NCI-H146 (cell line): ENCODE measurements at places on chromosomes 7 and 10.

GRCh38 chr10:27844223-27844622, 98.6 kb upstream of the MKX start:
- DNase-seq: no peak

DNA sequence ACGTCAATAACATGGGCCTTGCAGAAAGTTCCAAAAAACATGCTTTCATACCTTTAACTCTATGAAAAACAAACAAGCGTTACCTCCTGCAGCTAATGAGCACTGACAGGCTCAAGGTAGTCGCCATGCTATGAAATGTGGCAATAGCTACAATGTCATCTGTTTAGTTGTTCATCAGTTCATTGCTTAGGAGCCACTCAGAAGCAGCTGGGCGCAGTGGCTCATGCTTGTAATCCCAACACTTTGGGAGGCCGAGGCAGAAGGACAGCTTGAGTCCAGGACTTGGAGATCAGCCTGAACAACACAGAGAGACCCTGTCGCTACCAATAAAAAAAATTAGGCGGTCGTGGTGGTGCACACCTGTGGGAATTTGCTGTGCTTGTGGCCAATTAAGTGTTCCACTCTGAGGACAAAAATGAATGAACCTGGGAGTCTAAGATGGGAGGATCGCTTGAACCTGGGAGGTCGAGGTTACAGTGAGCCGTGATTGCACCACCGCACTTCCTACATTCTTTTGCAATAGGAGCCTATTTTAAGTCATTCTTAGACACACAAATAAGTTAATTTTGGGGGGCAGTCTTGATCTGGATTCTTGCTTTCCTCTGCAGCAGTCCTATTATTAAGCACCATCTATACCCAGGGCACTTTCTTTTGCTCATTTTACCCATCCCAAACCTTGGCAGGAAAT, 276.2 kb upstream of the KLF14 start:
- no peak for DNase-seq

- DNase-seq: no peak
Measured at GRCh38 chr10:43801140-43801539, 152.5 kb upstream of the ZNF32 start.

GRCh38 chr7:77907281-77907680, 108.7 kb downstream of the PHTF2 start:
- DNase-seq: no peak

- no peak for DNase-seq
Measured at GRCh38 chr10:79269443-79269842, 77.8 kb upstream of the PPIF start.

DNA sequence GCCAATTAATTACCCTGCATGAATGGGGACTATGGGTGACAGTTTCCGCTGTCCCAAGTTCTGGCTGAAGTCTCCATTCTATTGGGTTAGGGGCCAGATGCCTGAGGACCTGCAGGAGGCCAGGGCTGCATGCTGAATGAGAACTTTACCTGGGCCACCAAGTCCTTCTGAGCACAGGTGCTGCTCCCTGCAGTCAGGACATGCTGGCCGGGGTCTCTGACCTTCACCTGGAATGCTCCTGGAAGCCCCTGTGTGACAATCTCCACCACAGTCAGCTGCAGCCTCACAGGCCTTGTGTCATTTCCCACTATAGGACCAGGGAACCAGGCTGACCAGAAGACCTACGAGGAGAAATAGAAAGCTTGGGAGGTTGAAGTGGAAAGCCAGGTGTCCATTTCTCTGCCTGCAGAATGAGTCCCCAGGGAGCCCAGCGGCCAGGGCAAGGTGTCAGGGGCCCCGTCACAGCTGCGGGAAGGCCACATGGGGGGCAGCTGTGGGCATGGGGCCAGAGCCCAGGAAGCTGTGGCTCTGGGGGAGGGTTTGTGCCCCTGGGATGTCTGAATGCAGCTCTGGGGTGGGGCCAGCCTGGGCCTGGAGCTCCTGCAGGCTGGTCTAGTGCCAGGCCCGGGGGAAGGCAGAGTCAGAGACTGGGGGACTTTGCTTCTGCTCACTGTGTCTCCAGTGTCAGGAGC, 5.6 kb upstream of the GIMAP8 start:
- DNase-seq: peak; percentile 54
